ENCODE measurements at places on chromosomes 5 and 9.

DNA sequence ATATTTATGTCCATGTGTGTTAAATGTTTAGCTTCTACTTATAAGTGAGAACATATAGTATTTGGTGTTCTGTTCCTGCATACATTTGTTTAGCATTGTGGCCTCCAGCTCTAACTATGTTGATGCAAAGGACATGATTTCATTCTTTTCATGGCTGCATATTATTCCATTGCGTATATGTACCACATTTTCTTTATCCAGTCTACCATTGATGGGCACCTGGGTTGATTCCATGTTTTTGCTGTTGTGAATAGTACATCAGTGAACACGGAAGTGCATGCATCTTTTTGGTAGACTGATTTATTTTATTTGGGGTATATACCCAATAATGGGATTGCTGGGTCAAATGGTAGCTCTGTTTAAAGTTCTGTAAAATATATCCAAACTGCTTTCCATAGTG lies 359.0 kb downstream of the SLCO4C1 start:
- DNase-seq, result no peak

GRCh38 chr5:174919351-174919750 lies 195.0 kb downstream of the MSX2 start:
- DNase-seq, result no peak

DNA sequence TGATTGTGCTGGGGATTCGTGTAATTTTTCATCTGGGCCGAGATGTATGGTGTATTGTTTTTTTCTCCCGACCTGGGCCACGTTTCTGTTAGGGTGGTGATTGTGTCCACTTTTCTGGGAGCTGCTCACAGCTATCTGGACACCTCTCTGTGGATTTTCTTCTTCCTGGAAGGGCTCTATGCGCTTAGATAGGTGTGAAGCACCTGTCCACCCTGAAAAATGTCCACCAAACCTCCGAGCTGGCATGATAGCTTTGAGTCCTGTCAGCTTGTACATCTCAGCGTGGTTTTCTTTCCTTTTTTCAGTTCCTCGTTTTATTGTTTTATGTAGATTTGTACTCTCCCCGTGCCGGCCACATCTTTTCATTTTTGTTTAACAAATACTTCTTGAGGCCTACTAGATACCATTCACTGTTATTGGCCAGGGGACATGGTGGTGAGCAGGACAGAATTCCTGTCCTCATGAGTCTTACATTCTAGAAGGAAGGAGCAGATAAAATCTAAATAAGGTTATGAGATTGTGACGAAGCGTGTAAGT lies 1.1 kb downstream of the UGCG start:
- no peak for DNase-seq

DNA sequence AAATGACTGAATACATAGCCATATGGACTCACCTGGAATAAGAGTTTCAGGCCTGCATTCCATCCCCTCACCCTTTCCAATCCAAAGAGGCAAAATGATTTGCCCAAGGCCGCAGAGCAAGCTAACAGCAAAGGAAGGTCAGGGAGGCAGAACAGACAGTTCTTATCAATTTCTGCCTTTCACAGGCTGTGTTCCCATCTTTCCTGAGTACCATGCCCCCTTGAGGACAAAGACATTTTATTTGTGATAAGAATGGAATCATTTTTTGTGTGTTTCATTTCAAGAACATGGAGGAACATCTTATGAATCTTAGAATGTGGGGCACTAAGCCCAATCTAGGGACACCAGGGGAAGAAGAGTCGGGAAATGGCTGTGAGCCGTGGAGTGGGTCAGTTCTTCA lies 13.9 kb downstream of the LHFPL2 start:
- DNase-seq, result no peak

- DNase-seq, result no peak
Observed at GRCh38 chr9:104826911-104827310, 63.0 kb downstream of the NIPSNAP3B start.

DNA sequence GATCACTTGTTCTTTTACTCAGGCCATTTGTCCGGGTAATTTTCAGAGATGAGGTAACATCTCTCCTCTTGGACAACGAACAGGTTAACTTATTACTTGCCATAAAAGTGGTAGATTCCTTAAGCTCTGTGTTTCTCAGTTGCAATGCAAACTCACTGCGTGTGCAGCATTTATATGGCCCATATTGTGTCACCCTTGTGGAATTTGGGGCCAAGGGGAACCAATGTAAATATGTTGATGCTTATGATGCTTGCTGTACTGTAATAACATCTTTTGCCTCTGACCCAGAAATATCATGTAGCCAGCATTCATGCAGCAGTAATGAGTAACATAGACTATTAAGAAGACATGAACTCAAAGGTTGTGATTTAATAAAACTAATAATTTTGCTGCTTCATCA lies 175.8 kb downstream of the ADAMTS6 start:
- DNase-seq, result no peak

DNA sequence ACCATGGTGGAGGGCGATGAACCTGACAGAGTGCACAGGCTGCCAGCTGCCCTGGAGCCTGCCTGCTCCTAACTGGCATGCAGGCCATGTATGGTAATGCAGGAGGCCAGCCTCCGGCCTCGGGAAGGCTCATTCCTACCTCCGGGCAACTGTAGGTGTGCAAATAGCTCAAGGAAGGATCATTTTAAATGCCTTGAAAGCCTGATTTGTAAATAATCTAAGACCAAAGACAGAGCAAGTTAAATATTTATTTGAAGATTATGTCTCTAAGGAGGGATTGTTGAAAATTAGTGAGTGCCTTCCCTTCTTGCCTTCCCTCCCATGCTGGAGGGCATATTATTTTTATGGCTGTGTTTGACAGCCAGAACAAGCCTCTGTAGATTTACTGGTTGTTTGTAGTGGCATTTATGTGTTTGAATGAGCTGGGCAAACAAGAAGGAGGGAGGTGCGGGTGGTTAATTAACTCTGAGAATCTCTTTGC lies 285.7 kb upstream of the TUT7 start:
- DNase-seq, result no peak

Measured in DMS 273 treated with DMSO at 0.1 percent for 48 hours (cell line).